Activated CD8-positive, alpha-beta memory T cell treated with anti-CD3 and anti-CD28 coated beads for 4 hours (primary cell): ENCODE measurements at places on chromosomes 13 and 19.

- DNase-seq: no peak
Observed at GRCh38 chr13:24159357-24159756, 1.2 kb upstream of the SPATA13 start.

- peak; percentile 75 for DNase-seq
Observed at GRCh38 chr19:46717034-46717715, at the start of gene PRKD2. TSS of gene PRKD2 (minus strand) at chr19:46717114. CDS start at chr19:46716370, 744 bp downstream.

DNA sequence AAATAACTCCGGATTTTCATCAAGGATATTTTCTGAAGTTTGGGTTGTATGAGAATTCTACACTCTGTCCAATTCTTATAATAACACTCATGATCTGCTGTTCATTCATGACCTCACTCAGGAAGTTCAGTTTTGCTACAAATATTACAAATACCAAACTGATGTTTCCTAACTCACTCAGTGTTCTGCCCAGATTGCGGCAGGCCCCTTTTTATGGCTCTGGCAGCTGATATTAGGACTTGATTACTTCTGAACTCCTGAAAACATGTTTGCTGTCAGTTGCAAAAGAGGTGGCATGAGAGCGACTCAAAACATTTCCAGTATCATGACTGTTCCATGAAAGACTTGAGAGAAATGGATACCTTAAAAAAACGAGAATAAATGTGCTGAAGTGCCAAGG lies 188.0 kb downstream of the RGCC start:
- no peak for DNase-seq

GRCh38 chr19:16227837-16228636 lies 30.3 kb downstream of the AP1M1 start:
- DNase-seq: no peak

GRCh38 chr19:49855676-49856573 lies 5.0 kb downstream of the PTOV1 start:
- no peak for DNase-seq

DNA sequence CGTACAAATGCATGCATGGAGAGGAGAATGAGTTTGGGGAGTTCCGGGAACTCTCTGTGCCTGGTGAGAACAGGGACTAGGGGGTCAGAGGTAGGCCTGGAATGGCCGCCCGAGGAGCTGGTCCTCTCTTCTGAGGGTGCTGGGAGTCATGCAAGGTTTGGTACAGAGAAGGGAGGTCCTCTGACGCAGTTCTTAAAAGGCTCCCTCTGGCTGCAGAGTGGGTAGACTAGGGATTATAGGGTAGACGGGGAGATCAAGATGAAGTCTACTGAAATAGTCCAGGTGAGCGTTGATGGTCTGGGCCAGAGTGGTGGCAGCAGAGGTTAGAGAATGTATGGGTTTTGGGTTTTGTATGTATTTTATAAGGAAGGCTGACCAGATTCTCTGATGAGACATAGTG lies 796 bp downstream of the ZNF304 start:
- no peak for DNase-seq

- DNase-seq: no peak
Observed at GRCh38 chr13:42747399-42747873, 33.9 kb upstream of the FAM216B start.

GRCh38 chr13:59963383-59963782 lies 200.3 kb downstream of the DIAPH3 start:
- no peak for DNase-seq

- DNase-seq: no peak
Observed at GRCh38 chr13:114256547-114256946, 21.9 kb downstream of the CDC16 start.

GRCh38 chr19:2372076-2372612 lies 12.1 kb downstream of the TMPRSS9 start:
- DNase-seq: no peak

GRCh38 chr19:45451131-45451849 lies 16.5 kb upstream of the FOSB start:
- no peak for DNase-seq

DNA sequence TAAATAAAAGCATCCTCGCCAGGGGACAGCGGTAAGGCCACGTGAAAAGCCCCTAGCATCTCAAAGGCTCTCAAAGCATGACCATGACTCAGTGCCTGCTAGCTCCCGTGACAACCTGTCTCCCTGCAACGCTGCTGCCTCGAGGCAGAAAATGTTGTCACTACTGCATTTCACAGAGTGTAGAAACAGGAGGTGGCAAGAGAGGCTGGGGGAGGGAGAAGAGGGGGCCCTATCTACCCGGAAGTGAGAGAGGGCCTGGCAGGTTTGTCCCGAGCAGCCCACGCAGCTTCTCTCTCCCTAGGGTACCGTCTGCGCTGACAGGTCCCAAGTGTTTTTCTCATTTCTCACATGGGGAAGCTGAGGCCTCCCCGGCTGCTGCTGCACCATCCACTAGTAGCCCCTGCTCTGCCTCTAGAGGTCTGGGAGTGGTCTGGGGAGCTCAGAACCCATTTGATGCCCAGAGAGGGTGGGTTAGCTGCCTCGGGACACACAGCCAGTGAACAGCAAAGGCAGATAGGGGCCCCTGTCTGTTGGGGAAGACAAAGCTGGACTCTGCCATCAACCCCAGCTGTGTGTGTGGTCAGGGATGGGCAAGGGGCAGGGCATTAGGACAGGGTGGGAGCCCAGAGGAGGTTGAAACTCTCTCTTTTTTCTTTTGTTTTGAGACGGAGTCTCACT lies 3.7 kb downstream of the TINCR start:
- DNase-seq: no peak

DNA sequence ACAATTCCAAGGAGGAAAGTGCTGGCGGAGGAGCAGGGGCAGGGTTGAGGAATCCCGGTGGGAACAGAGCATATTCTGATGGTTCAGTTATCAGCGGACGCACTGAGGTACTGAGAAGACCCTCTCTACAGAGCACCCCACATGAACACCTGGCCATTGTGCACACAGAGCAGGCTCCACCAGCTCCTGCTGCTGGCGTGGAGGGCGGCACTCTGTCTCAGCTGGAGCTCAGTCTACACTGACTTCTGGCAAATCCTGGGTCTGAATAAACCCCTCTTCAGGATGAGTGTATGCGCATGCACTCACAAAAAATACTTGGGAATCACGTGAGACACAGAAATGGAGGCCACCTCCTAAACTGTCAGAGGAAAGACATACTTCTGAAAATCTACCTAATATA lies 114.4 kb upstream of the IRS2 start:
- DNase-seq: no peak

- no peak for DNase-seq
Observed at GRCh38 chr19:23440207-23440606, 44.9 kb upstream of the ZNF91 start.
